ENCODE measurements at places on chromosomes 4 and X. TPM values are rescaled to one million over a fixed set of nuclear protein-coding genes. Genes with fewer than 3 reads are reported as not detected.

The CSAG2 gene
- not detected for total RNA-seq

- DNase-seq: no peak
Observed at GRCh38 chrX:13414006-13414647, 94.3 kb upstream of the ATXN3L start.

DNA sequence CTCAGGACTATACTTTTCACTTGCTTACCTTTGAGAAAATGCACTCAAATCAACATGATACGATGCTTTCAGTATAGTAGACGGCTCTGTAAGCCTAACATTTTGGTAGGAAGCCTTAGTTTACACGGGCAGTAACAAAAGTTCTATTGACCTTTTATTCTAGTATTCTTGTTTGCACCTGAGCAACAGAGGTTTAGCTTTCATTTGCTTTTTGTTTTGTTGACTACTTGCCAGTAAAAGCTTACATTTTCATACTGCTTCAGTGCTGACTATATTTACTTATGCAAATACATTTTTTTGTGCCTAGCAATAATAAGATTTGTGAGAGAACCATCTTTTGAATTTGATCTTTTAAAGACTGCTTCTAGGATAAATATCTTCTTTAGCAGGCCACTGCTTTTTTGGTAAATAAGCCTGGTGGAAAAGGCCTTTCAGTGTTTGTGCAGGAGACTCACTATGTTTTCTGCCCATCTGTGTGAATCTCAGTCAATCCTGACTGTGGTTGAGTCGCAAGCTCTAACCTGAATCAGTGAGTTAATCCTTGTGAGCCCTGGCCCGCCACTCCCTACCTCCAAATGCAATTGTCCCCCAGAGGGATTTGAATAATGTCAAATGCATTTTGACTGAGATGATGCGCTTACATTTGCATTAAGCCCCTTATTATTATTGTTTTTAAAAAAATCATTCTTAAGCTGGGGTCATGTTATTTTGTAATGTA is 21.9 kb downstream of the FHIP1A start:
- no peak for DNase-seq

GRCh38 chr4:98939892-98940298 is 11.0 kb upstream of the EIF4E start:
- DNase-seq: no peak

DNA sequence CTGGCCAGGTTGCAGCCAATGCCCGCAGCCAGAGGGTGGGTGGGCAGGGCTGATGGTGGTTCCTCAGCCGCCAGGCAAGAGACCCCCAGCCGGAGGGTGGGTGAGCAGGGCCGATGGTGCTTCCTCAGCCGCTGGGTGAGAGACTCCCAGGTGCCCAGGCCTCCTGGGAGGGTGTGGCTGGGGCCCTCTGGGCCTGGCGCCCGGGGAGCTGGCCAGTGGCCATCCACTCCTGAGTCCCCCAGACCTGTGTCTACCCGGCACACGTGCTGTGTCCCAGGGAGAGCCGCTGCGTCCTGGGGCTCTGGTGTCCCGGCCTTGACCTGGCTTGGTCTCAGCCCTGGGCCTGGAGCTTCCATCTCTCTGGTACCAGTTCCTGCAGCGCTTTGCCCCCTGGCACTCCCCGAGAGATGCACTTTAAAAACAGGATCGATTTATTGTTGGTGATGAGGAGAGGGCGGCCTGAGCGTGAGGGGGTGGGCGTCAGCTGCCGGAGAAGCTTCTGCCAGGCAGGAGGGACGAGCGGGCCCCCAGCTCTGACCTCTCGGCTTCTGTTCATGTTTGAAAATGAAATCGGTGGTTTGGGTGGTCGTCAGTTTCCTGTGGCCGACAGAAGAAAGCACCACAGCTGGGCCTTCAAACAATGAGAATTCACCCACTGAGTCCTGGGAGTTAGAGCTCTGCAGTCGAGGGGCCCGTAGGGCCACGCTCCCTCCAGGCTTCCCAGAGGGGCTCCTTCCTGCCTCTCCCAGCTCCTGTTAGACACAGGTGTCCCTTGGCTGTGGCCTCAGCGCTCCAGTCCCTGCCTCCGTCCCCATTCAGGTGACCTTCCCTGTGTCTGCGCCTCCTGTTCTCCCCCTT is 6.5 kb downstream of the DOK7 start:
- DNase-seq: no peak

GRCh38 chr4:48967631-48968030 is 18.4 kb upstream of the CWH43 start:
- DNase-seq: no peak

- no peak for DNase-seq
Observed at GRCh38 chr4:175176710-175177109, 258.6 kb downstream of the ADAM29 start.

GRCh38 chr4:123806056-123806455 is 409.5 kb downstream of the SPRY1 start:
- no peak for DNase-seq
